ENCODE measurements at places on chromosomes 5 and 9.

- H3K4me3 ChIP-seq: no peak overlapping the region
- peaks cover 3% of the 10 kb centered on the region for H3K4me1 ChIP-seq
- no peak for DNase-seq
- no peak overlapping the region for H3K27ac ChIP-seq
- no peaks in the 10 kb centered on the region for H3K36me3 ChIP-seq
- no peaks in the 10 kb centered on the region for H3K27me3 ChIP-seq
Observed at GRCh38 chr5:169566202-169566601, 17.4 kb upstream of the SPDL1 start.

DNA sequence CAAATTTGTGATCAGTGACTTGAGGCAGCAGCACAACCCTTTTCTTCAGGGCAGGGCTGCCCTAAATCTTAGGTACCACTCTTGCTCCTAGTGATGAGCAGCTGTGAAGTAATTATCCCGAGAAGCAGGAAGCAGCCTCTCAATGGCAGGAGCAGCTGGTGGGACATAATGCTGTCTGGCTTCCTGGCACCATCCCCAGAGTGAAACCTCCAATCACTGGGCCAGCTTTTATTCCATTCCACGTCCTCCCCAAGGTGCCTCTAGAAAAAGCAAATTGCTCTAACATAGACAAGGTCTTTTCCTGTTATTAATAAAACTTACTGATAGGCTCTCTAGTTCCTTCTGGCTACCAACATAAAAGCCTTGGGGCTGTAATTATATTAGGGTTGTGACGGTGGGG lies 154.0 kb downstream of the FRMD3 start:
- DNase-seq: no peak
- no peaks in the 10 kb centered on the region for H3K36me3 ChIP-seq
- H3K4me3 ChIP-seq: no peak overlapping the region
- no peaks in the 10 kb centered on the region for H3K27me3 ChIP-seq

GRCh38 chr5:54103871-54104270 lies 206.5 kb downstream of the ARL15 start:
- no peak overlapping the region for H3K27ac ChIP-seq
- H3K36me3 ChIP-seq: no peaks in the 10 kb centered on the region
- no peak overlapping the region for H3K4me3 ChIP-seq
- no peak for DNase-seq

DNA sequence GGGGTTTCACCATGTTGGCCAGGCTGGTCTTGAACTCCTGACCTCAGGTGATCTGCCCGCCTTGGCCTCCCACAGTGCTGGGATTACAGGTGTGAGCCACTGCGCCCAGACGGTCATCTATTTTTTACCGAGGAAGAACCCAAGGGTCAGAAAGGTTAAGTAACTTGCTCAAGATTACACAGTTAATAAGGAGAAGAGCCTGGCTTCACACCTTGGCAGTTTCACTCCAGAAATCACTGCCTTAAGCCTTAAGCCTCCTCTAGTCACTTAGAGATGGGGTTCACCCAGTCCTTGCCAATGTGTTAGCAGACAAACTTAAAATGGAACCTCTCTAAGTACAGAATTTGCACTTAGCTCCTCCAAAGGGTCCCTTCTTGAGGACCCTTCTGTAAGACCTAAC lies 116.3 kb downstream of the PTTG1 start:
- no peak overlapping the region for H3K4me3 ChIP-seq
- H3K27me3 ChIP-seq: no peaks in the 10 kb centered on the region
- no peak for DNase-seq

DNA sequence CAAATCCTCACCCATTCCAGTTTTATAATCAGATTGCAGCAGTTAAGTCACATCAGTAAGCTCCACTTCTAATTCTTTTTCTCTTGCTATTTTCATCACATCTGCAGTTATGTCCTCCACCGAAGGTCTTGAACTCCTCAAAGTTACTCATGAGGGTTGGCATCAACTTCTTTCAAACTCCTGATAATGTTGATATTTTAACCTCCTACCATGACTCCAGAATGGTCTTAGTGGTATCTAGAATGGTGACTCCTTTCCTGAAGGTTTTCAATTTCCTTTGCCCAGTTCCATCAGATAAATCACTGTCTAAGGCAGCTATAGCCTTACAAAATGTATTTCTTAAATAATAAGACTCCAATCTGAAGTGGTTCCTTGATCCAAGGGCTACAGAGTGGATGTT lies 53.8 kb upstream of the EDIL3 start:
- no peaks in the 10 kb centered on the region for H3K36me3 ChIP-seq
- H3K4me3 ChIP-seq: no peak overlapping the region
- H3K27me3 ChIP-seq: no peaks in the 10 kb centered on the region
- no peaks in the 10 kb centered on the region for H3K4me1 ChIP-seq

GRCh38 chr5:150144246-150144801 lies 11.3 kb downstream of the PDGFRB start:
- H3K4me1 ChIP-seq: no peaks in the 10 kb centered on the region
- DNase-seq: no peak
- H3K36me3 ChIP-seq: no peaks in the 10 kb centered on the region
- H3K4me3 ChIP-seq: no peak overlapping the region

DNA sequence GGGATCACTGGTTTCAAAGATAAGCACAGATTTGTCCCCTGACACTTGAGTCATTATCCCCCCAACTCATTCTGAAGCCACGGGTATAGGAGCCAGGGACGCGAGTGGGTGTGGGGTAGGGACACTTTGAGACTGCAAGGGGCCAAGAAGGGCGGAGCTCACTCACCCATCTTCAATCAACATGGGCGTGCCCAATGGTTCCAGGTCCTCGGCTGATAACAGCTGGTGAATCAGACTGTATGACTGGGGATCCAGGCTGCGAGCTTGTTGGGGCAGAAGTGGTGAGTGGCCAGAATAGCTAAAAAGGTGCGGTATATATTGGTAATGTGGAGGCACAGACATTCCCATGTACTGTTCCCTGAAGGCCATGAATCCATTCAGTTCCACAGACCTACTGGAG lies 30.7 kb upstream of the NR5A1 start:
- no peak overlapping the region for H3K27ac ChIP-seq
- H3K36me3 ChIP-seq: peaks cover 22% of the 10 kb centered on the region
- no peak overlapping the region for H3K4me3 ChIP-seq
- no peaks in the 10 kb centered on the region for H3K4me1 ChIP-seq

GRCh38 chr9:129163753-129164152 lies 14.3 kb downstream of the IER5L start:
- DNase-seq: no peak
- H3K4me3 ChIP-seq: no peak overlapping the region
- peaks cover 7% of the 10 kb centered on the region for H3K4me1 ChIP-seq
- H3K27me3 ChIP-seq: no peaks in the 10 kb centered on the region
- no peaks in the 10 kb centered on the region for H3K36me3 ChIP-seq
